ENCODE measurements at places on chromosomes 13 and 19. TPM values are rescaled to one million over a fixed set of nuclear protein-coding genes. Genes with fewer than 3 reads are reported as not detected.

The ADM5 gene
- polyA plus RNA-seq: not detected

The TPP2 gene
- polyA plus RNA-seq: 15.0 TPM

The IRGC gene
- not detected for polyA plus RNA-seq

The GARIN5A gene
- polyA plus RNA-seq: 10.4 TPM

The VSIG10L gene
- 7.8 TPM for polyA plus RNA-seq

The ANKLE1 gene
- polyA plus RNA-seq: 0.29 TPM

The SHD gene
- polyA plus RNA-seq: 4.6 TPM

The MAP3K10 gene
- polyA plus RNA-seq: 10.3 TPM

DNA sequence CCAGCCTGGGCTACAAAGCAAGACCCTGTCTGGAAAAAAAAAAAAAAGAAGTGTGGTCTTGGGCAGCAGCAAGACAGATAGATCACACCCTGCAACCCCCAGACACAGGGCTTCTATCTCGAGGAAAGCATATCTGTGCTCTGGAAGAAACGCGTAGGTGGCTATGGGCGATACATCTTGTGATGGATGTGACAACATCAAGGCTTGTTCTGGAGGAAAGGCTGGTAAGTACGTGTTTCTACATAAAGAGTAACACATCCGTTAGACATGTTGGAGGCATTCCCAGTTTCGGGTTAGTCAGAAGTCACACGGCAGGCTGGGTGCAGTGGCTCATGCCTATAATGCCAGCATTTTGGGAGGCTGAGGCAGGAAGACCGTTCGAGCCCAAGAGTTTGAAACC, 6.6 kb upstream of the DHDH start:
- DNase-seq: peak; percentile 54

DNA sequence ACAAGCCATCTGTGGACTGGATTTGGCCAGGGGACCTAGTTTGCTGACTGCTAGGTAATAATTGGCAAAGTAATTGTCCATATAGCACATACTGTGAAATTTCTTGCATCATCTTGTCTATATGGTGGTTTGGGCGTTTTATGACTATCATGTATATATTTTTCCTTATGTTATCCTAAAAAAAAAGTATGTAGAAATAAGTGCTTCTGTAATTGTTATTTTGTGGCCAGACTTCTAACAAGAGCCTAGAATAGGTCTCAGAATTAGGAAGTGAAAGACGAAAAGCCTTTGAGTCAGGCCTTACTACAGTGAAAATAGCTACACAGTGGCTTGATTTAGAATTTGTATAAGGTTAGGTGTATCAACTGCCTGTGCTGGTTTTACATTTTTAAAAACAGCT, 4.2 kb downstream of the FNDC3A start:
- no peak for DNase-seq

GRCh38 chr13:83819156-83819555, 63.1 kb downstream of the SLITRK1 start:
- no peak for DNase-seq

DNA sequence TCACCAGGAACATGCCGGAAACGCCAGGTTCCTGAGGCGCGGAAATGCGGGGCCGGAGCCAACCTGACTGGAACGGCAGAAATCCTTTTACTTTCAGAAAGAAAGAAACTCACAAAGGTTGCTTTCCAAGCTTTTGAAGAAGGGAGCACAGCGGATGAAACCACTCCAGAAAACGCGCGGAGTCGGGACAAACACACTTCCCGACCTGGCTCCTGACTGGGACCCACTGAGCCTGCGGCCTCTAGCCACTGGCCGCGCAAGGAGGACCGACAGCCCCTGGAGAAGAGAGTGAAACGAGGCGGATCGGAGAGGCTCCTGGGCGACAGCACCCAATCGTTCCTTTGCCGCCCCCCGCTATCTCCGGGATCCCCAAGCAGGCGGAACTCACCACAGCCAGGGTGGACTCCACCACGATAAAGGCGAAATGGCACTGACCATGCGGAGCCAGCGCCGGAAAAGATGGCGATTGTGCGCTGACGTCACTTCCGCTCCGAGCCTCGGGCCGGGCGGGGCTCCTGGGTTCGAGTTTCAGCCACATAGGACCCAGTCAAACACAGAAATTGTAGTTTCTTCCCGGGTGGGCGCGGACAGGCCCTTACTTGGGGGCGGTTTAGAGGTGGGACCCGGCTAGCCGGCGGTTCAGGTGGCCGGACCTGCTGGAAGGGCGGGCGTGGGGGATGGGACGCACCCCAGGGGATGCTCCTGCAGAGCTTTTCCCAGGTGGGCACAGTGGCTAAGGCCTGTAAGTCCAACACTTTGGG, at the start of gene ZNF121:
Gene ZNF121 (minus strand): TSS at position 432 of the 761 bp plus-strand sequence. CDS start 16,407 bp downstream, outside the sequence.
- DNase-seq: peak; percentile 92

- DNase-seq: no peak
These were observed 262.8 kb upstream of the RFC3 start for GRCh38 chr13:33554919-33555791.

DNA sequence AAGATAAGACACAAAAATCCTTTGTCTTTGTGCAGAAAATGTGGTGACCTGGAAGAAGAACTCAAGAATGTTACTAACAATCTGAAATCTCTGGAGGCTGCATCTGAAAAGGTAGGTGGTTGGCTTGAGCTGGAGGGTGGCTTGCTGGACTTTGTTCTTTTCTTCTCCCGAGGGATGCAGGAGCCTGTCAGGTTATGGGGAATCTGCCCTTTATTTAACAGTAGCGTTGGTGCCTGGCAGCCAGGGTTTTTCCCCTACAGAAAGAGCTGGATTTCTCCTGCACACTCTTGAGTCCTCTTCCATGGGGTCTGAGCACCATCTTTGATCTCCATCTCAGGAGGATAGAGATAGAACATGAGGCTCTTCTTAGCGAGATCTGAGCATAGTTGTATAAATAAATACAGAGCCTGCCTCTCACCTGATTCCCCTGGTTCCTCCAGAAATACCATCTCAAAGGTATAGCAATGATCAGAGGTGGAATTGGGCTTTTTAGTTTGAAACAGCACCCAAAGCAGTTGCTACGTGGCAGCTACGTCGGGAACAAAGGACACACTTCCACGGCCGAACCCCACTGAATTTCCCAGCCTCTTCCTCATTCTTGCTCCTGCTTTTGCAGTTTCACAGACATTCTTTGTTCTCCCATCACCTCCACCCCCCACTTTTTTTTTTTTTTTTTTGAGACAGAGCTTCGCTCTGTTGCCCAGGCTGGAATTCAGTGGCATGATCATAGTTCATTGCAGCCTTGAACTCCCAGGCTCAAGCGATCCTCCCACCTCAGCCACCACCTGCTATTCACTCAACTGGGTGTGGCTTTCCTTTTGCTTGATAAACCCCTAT, 12.9 kb downstream of the TPM4 start:
- DNase-seq: no peak

GRCh38 chr13:76830805-76831204, 55.4 kb downstream of the KCTD12 start:
- no peak for DNase-seq

DNA sequence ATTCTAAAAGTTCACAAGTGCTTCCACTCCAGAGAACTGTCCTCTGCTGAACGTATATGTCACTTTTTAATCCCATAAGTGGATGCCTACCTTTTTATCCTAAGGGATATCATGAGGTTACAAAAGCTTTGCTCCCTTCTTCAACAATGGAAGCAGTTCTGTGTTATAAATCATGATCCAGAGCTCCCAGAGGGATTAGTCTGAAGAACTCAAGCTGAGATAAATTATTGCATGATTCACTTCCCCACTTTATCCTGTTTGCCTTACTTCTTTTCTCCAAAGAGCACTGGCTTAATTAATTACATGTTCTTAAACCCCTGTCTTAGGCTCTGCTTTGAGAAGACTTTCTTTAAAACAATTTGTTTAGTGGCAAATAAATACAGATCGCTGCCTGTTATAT, 246.7 kb downstream of the PCDH17 start:
- no peak for DNase-seq

Data from hepatocyte (in vitro differentiated cells).